ENCODE measurements at places on chromosomes 6 and 20.

DNA sequence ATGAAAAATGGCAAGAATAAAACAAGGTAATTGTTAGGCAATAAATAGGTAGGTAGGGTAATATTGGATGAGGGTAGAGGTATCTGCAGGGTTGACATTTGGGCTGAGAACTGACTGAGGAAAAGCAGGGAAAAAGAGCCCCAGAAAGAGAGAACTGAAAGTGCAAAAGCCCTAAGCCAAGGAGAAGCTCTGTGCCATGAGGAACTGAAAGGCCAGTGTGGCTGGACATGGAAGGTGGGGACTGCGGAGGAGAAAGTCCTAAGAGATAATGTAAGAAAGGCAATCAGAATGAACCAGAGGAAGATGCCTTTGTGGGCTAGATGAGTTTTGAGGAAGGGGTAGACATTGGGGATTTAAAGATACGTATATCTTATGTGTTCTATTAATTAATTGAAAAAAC, 9.9 kb upstream of the HIVEP2 start:
- DNase-seq, result no peak

- DNase-seq, result no peak
Measured at GRCh38 chr6:105974986-105975385, 111.2 kb upstream of the PRDM1 start.

DNA sequence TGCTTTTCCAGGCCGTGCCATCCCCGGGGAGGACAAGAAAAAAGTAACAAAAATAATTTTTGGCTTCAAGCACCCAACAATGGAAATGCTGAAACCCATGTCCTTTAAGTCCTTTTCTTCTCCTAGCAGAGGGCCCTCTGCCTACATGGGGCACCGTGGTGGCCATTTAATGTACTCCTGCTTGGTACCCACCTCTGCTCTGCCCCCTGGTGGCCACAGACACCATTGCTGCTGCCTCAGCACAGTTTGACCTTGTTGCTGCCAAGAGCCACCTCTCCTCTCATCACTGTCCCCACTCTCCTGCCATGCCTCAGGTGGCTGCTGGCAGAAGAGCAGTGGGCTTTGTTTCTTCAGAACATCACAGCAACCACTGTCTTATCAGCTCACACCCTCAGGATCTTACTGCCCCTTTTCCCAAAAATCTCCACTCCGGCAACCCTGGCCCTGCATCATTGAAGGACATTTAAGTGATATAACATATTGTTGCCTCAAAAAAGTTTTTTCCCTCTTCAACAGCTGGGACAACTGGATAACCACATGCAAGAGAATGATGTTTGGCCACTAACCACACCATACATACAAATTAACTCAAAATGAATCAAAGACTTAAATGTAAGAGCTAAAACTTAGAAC, 12.9 kb upstream of the ARMC2 start:
- DNase-seq, result peak; percentile 69

GRCh38 chr6:150634964-150635292, 35.2 kb downstream of the PLEKHG1 start:
- no peak for DNase-seq

DNA sequence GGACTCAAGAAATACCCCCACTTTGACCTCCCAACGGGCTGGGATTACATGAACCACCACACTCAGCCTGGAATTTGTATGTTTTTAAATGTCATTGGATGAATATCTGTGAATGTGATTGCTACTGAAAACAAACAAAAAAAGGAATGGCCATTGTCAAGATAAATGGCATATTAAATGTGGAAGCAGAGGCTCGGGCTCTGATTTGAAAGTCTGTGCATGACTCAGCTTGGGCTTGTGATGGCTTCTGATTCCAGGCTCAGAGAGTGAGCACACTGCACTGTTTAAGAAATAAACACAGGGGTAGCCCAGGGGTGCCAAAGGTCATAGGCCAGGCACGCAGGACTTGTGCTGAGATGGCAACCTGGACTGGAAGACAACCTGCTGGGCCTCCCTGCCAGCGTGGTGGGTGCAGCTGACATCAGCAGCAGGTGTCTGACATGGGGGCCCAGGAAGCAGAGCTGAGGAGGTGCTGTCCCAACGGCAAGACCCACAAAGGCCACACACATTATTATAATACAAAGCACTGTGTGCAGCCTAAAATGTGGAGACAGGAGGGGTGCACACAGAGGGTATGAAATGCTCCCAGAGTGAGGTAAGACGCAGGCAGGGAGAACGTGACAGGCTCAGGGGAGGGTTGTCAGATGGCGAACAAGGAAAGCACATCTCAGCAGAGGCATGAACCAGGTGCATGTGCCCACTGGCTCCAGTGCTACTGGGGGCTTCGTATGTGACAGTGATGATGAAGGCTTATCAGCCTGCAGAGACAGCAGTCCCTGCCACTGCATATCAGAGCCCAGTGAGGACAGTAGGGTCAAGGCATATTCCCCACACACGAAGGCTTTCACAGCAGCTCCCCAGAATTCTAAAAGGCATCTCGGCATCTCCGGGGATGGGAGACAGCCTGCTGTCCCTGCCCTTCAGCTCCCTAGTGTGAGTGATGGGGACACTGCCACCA, 169.4 kb downstream of the SYNDIG1 start:
- no peak for DNase-seq

DNA sequence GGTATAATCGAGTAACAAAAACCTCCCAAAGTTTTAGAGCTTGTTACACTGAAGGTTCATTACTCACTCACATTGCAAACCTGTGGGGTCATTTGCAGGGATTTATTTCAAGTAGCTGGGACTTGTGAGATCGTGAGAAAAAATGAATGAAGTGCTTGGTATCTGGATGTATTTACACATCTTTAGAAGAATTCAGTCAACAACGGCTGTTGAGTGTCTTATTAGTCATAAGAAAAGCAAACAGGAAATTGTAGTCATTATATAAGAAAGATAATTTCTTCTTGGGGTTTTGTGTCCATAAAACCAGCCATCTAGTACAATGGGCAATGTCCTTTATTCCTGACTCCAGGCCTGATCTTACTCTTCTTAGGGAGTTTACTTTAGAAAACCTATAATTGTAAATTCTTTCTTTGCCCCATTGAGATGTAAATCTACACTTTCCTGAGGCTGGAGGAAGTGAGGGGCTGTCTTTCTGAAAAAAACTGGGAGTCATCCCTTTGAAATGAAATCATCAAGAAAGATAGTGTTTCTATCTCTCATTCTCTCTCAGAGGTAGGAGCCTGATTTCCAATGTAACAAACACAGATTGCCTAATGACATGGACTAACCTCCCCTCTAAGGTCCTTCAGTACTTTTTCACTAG, 202.5 kb upstream of the ASCC3 start:
- no peak for DNase-seq

- no peak for DNase-seq
Measured at GRCh38 chr6:40523505-40524172, 63.5 kb downstream of the LRFN2 start.

- no peak for DNase-seq
Measured at GRCh38 chr20:8213831-8214587, 81.9 kb downstream of the PLCB1 start.

- no peak for DNase-seq
Measured at GRCh38 chr6:76886900-76887299, 576.4 kb downstream of the HTR1B start.

DNA sequence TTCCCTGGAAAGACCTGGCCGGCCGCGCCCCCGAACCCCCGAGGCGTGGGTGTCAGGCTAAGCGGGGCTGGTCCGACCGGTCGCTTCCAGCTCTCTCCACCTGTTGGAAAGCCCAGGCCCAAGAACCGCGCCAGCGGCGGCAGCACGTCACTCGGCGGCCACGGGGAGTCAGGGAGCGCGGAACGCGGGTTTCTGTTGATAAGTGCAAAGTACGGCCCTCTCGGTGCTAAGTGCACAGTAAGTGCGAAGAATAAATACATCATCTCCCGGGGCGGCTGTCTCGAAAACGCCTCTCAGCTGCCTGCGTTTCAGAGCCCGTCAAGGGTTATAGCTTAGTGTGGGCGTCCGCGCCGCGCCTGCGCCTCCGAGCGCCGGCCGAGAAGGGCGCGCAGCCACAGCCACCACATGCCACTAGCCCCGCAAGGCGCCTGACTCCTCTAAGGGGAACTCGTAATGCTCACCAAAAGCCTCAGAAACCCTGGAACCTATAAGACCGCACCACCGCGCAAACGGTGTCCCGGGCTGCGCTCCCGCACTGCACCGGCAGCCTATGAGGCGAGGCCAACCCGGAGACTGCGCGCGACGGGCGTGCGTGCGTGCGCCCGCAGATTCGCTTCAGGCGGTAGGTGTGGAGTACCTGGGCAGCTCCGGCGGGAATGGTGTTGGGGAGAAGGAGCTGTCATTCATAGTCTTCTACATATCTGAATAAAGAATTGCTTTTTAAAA, 9.2 kb upstream of the TBX18 start:
- no peak for DNase-seq

DNA sequence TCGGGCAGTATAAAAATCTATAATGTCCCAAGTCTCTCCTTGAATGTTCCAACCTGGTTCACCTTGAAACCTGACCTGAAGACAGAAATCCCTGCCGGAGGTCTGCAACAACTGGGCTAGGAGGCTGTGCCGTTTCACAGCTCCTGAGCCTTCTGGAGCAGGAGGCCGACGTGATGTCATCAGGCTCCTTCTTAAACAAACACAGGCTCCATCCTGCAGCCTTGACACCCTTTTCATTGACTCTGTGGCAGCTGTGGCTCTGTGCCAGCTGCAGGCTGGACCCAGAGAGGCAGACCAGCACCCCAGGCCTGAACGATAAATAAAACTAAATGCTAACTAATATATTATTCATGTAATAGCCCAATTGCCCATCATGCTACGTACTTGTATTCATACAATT, 483.9 kb downstream of the CD83 start:
- DNase-seq, result no peak

DNA sequence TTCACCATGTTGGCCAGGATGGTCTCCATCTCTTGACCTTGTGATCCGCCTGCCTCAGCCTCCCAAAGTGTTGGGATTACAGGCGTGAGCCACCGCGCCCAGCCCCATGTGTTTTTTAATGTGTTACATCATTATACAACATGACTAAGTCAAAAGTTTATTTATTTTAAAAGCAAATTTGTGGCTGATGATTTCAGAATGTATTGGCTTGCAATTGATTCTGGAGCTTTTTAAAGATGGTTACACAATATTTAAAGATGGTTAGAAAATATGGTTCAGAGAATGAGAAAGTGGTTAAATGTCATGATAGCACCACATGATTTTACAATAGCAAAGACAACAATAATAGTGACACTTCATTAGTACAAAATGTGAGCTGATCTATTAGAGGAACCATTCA, 80.5 kb downstream of the SASH1 start:
- DNase-seq, result no peak

DNA sequence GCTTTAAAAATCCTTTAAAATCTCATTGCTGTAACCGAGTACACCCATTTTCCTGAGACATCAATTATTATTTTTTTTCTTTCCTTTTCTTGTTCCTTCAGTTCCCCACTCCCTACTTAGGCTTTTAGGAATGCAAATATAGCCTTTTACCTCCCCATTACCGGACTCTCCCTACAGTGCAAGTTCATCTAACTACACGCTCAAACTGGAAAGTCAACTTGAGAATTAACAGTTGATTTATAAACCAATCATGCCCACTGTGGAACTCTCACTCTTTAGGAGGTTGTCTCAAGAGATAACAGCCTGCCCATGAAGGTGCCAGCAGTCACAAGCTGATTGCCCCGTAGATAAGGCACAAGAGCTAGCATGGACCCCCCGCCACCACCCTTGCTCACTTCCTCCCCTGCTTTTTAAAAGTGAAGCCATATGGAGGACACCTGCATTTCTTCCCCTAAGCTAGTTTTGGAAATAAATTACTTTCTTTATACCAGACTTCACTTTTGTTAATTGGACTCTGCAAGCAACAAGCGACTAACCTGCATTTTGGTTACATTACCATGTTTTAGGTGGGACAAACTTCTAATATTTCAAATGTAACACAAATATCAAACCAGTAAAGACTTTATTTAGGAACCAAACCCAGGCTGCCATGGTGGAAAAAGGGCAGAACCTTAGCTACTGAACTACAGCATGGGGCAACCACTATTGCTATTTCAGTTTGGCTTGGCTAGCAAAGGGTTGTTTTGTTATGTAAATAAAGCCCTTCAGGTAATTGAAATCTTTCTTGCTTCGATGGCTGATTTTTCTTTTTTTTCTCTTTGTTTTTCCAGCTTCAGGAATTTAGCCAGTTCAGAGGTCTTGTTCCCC, 34.9 kb downstream of the UBD start:
- DNase-seq, result no peak

GRCh38 chr6:45278367-45278766, 49.8 kb upstream of the RUNX2 start:
- no peak for DNase-seq

- no peak for DNase-seq
Measured at GRCh38 chr6:122788663-122789181, 336 bp upstream of the SMPDL3A start.

Measured in stimulated activated CD8-positive, alpha-beta memory T cell treated with anti-CD3 and anti-CD28 coated beads, Interleukin-15, amount 100 ng/mL, for 24 hours (primary cell).